ENCODE measurements at places on chromosomes 1 and 21.

GRCh38 chr1:152869808-152870419 lies 8.2 kb upstream of the SMCP start:
- no peak for DNase-seq

- no peak for DNase-seq
These were observed 14.0 kb upstream of the PAQR7 start for GRCh38 chr1:25889470-25889869.

GRCh38 chr1:53413175-53414001 lies 45.8 kb upstream of the DMRTB1 start:
- DNase-seq: peak; percentile 36

GRCh38 chr1:228163776-228164519 lies 1.7 kb upstream of the IBA57 start:
- DNase-seq: no peak

DNA sequence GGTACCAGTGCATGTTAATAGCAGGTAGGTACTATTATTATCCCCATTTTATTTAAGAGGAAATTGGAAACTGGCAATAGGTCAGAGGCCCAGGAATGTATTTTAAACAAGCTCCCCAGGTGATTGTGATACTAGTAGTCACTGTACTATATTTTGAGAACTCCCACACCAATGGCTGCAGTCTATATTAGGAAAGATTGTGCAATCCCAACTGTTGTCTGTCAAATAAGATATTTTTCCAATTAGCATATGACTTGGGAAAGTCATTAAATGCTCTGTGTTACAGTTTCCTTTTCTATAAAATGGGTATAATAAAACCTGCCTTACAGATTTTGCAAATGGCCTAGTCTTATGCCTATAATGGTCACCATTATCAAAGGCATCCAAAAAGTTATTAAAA lies 94.2 kb upstream of the DMRTA2 start:
- DNase-seq: no peak

DNA sequence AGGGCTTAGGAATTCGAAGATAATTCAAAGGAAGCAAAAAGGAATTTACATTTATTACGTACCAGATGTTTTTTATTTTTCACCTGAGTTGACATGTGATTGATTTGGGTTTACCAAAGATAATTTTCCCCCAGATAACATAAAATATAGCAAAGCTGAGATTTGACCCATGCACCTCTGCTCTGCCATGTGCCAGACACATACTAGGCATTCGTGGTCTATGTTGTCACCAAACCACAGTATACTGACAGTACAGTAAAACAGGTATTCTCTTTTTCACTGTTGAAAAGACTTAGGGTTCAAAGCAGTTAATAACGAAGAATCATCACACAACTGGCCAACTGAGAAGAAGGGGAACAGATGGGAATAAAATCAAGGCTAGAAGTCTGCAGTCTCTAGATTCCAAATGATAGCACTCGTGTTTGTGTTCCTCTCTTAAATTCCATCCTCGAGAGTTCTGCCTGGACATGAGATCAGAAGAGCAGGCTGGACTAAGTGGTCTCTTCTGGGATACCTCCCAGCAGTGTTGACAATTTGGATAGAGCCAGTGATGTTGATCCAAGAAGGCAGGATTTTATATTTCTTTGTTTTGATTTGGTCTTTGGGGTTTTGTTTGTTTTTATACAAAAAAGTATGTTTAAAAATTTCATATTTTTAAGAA lies 85.3 kb upstream of the RAVER2 start:
- DNase-seq: no peak

DNA sequence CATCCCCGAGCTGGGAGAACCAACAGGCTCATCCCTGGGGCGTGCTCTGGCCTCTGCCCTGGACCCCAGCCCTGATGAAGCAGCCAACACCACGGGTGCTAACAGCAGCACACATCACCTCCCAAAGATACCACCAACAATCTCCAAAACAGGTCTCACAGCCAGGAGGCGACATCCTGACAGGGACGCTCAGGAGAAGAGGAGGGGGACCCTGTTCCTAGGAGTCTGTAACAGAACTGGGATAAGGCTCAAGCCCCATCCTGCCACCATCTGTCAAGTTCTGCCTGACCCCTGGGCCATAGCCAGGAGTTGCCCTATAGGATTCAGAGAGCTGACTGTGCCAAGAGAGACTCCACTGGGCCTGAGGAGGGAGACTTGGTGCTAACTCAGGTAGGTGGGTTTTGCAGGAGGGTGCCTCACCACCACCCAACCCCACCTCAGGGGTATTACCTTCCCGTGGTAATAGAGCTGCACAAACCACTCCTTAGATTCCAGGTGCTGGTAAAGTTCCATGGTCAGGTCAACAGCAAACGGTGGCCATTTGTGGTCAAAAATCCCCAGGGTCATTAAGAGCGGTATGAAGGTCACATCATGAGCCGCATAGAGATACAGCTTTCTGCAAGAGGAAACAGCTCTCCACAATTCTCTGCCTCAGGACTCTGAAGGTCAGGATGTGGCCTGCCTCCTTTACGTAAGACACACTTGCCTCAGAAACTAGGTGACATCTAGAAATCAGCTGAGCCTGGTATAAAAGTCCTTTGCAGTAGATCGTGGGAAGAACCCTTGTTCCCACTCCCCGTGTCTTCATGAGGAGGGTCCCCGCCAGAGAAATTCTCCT lies 22.3 kb downstream of the ACP6 start:
- peak; percentile 18 for DNase-seq

- DNase-seq: no peak
These were observed 777 bp downstream of the NUDT17 start for GRCh38 chr1:145846201-145846612.

- DNase-seq: no peak
These were observed 518.6 kb upstream of the ZP4 start for GRCh38 chr1:238409191-238409850.

- DNase-seq: no peak
These were observed 158.2 kb downstream of the TGFBR3 start for GRCh38 chr1:91727763-91728162.

DNA sequence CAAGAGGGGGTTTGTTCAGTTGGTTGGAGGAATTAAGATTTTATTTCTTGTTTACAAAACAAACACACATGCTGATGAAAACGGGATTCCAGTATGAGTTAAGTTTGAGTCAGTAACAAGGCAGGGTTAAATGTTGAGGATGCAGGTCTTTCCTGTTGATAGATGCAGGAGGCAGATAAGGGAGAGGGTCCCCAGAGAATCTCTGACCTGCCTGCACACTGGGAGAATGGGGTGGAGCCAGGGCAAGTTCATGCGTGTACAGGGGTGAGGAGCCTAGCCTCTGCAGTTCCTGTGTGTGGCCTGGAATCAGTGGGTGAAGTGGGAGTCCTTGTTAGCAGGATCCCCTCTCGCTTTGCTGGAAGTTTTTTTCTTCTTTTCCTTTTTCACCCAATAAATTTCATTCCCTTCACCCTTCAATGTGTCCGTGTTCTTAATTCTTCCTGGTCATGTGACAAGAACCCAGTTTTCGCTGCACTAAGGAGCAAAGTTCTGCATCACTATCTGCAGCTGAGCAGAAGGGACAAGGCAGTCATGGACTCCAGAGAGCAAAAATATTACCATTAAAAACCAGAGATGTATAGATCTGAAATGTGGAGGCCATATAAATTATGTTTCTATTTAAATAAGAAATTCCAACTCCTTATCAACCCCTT lies 69.9 kb upstream of the MARK1 start:
- no peak for DNase-seq

- no peak for DNase-seq
These were observed 139.9 kb upstream of the KIAA0040 start for GRCh38 chr1:175332515-175332914.

DNA sequence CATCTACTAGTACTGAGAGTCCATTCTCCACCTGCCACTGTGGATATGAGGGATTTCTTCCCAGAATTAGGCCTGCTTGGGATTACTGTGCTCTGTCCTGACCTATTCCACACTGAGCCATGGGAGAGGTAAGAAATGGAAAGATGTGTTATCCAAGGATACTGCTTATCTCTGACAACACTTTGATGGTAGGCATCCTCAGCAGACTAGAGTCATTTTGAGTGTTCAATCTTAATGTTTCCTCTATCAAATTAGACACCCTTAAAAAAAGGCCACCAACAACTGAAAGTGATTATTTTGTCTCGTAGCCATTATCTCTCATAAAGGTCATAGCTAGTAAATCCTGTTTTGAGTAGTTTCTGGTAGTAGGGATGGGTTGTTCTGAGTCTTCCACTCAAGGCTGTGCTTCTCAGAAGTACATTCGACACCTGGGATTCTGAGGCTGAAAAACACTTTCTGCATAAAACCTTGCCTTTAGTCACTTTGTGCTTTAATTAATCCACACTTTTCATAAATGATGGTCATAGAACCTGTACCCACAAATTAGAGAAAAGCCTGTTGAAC lies 8.8 kb downstream of the ATPAF1 start:
- no peak for DNase-seq

DNA sequence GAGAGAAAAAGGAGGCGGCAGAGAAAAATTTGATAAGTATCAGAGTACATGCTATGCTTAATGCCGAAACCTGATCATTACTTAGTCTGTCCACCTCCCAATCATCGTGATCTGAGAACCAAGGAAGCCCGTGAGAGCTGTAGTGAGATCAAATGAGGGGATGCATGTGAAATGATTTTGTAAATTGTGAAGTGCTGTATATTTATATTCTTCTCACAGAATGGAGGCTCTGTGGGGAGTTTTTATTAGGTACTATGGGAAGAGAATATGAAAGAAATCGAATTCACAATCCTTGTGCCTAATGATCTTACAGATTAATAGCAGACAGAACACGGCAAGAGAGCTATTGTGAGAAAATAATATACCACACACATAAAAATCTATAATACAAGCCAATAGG lies 115.5 kb downstream of the LYPLAL1 start:
- DNase-seq: no peak

DNA sequence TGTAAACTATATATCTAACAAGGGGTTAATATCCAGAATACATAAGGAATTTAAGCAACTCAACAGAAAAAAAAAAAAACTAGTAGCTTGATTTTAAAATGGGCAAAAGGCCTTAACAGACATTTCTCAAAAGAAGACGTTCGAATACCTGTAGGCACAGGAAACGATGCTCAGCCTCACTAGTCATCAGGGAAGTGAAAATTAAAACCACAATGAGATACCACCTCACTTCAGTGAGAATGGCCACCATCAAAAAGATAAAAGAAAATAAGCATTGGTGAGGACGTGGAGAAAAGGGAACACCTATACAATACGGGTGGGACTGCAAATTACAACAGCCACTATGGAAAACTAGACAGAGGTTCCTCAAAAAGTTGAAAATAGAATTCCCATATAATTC lies 37.3 kb downstream of the NPHP4 start:
- DNase-seq: no peak

DNA sequence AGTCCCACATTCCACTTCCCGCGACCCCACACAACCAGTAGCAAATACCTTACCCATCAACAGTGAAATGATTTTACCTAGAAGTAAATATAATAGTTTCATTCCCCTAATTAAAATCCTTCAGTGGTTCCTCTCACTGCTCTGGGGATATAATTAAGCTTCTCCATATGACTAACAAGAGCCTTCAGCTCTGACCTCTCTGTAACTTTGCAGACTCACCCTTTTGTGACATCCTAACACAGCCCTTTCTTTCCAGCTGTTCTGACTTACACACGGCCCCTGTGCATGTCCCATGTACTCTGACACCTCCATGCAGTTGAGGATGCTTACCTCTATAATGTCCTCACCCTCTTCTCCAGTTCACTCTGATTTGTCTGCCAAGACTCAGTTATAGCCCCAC lies 137.3 kb upstream of the SPAG17 start:
- no peak for DNase-seq

GRCh38 chr1:229022595-229023333 lies 248.1 kb upstream of the RAB4A start:
- no peak for DNase-seq

DNA sequence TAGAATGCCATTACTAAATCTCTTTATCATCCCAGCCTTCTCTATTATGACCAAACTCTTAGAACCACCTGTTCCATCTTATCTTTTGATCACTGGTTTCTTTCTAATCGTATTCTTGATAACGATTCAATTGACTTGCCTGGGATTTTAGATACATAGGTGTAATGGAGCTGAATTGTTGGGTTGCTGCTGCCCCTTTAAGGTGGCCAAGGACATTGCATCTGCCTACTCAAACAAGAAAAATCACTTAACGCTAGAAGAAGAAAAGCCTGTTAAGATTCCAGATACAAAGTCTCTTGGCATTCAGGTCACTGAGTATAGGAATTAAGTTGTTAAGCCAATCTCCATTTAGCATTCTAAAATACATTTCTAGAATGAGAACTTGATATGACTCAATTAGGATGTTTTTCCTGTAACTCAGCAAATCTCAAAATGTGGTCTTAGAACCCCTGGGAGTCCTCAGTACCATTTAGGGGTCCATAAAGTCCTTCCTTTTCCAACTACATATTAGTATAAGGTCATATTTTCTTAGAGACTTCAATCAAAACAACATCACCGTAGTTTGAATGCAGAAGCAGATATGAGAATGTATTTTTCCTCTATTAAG lies 12.4 kb downstream of the NEXN start:
- no peak for DNase-seq
